SW 1271 (cell line): ENCODE measurements at places on chromosomes 12 and 14.

- no peak for DNase-seq
Measured at GRCh38 chr12:94684416-94685142, 34.2 kb upstream of the TMCC3 start.

DNA sequence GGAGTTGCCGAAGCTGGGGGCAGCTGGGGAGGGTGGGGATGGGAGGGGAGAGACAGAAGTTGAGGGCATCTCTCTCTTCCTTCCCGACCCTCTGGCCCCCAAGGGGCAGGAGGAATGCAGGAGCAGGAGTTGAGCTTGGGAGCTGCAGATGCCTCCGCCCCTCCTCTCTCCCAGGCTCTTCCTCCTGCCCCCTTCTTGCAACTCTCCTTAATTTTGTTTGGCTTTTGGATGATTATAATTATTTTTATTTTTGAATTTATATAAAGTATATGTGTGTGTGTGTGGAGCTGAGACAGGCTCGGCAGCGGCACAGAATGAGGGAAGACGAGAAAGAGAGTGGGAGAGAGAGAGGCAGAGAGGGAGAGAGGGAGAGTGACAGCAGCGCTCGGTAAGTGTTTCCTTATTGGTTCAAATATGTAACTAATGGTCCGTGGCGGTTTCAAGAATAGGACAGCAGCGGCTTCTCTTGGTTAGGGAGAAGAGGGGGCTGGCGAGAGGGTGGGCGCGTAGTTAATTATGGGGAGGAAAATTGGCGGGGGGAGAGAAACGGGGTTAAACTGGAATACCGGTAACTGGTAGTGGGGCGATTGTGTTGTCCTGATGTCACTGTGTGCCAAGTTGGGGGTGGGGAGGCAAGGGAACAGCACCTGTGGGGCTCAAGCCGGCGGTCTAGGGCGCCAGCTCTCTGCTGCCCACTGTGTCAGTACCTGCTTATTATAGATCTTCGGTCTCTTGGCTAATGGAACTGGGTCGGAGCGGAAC is 8.4 kb downstream of the HOXC8 start:
- peak; percentile 86 for DNase-seq

- no peak for DNase-seq
Measured at GRCh38 chr12:2593045-2593444, 201.7 kb upstream of the FKBP4 start.

DNA sequence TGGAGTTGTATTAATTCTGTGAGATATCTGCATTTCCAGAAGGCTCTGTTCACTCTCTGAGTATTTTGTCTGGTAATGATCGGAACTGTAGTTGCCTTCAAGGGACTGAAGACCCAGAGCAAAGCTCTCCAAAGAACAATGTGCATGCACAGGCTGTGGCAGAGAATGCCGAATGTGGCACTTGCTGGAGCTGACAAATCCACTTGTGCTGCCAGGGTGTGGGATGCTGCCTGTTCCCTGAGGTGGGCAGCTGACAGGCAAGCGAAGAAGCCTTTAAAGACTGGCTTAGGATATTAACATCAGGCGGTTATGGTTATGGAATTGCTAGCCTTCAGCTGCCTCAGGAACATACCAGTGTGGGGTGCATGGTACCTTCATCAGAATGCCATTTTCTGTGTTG is 419.9 kb upstream of the ATP2B1 start:
- DNase-seq: no peak

- no peak for DNase-seq
Measured at GRCh38 chr14:37078131-37078530, 94.3 kb downstream of the SLC25A21 start.

- peak; percentile 36 for DNase-seq
Measured at GRCh38 chr14:102071283-102071998, 15.4 kb downstream of the HSP90AA1 start.

- no peak for DNase-seq
Measured at GRCh38 chr14:96145116-96145864, 59.3 kb upstream of the BDKRB2 start.

GRCh38 chr12:32896432-32897280 is at the start of gene PKP2:
Gene PKP2 (minus strand): TSS chr12:32896777. CDS start chr12:32896731, 46 bp downstream.
- DNase-seq: peak; percentile 81

GRCh38 chr12:105783983-105784947 is 354.5 kb downstream of the NUAK1 start:
- DNase-seq: no peak

DNA sequence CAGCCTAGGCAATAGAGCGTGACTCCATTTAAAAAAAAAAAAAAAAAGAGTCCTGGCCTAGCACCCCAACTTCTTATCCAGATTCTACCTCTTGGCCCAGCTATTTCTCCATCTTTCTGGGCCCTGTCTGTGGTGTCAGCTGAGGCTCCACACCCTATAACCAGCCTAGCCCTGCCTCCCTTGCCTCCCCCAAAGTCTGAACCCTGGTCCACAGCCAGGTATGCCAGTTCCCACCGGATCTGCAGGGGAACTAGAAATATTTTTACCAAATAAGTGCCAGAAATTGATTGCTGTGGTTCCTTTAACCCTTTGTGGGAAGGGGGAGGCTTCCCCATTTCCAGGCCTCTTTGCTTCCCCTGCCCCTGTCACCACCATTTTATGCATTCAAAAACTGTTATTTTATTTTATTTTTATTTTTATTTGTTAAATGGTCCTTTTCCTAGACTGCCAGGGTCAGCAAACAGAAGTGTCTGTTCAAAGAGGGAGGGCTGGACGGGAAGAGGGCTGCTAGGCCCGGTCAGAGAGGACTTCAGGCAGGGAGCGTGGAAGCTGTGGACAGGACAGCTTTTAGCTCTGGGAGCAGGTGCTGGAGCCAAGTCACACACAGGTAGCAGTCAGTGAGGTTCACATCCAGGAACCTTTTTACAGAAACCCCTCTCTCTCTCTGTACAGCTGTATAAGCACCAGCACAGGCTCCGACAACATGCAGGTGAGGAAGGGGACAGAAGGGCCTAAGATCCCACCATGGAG is 23.2 kb downstream of the TTC9 start:
- no peak for DNase-seq

GRCh38 chr14:23478109-23478759 is 8.7 kb downstream of the NGDN start:
- DNase-seq: peak; percentile 15

DNA sequence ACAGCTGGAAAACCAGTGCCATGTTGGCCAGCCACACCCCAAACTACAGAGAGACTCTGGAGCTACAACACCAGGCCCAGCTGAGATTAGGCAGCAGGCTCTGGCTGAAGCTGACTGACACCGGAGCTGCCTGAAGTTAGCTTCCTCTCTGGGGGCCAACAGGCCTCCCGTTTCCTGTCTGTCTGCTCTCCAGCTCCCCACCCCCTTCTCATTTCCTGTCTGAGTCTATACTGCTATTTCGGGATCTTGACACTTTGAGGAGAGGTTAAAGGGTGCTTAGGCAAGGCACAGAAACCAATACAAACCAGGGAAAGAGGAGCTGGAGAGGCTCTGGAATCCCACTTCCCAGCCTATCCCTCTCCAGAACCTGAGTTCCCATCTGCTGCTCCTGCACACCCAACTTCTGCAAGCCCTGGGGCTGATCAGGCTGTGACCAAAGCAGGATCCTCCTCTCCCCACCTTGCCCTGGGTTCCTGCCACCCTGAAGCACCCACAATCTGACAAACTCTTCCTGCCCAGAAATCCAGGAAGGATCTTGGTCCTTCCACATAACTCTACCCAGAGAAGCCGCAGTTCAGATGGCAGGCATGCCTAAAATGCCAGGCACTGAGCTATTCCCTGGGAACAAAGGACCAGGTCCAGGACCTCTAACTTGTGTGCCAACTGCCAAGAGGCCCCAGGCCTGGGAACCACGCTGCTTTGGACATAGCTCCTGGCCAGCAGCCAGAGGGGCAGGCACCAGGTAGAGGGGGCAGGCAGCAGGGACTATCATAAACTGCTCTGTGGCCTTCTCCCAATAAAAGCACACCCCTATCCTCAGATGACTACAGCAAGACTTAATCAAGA is 39.9 kb downstream of the PRPF40B start:
- DNase-seq: peak; percentile 82

DNA sequence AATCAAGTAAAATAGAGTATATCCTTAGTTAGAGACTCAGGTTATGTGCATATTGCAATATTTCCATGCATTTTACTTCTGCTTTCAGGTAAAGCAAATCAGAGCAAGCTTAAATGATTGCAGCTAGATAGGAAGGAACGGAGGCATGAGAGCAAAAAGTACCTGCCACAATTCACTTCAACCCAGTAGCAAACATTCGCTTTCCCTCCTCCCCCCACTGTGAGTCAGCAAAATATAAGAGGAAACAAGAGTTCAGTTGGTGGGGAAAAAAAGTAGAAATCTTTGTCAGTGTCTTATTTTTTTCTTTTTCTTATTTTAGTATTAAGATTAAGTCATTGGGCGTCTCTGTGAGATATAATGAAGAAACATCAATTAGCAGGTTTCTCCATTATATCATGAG is 475.4 kb downstream of the NPAS3 start:
- no peak for DNase-seq

GRCh38 chr12:13099066-13099843 is 4.2 kb downstream of the GSG1 start:
- no peak for DNase-seq

DNA sequence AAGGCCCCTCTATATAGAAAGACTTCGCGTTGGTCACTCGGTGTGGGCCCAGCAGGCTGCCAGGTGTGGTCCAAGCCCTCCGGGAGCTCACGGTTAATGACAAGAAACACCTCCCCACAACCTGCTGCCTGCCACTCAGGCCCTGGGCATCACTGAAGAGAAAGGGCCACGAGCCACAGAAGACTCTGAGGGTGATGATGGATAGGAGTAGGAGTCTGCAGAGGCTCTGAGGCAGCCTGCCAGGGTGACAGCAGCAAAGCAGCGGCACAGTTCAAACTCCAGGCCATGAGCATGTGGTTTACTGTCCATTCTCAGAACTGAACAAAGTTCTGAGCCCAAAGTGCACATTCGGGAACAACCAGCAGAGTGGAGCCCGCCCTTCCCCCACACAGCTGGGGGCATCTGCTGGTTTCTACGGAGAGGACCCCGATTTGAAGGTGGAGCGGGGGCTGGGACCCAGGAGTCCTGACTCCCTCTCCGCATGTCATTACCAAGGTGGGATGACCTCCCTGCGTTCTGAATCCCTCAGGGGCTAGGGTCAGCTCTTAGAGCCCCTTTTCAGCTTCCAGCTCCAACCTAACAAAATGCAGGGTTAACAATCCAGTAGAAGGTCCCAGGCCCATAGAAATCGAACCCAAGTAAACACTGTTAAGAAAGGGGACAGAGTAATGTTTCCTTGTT is 65.8 kb downstream of the VWF start:
- no peak for DNase-seq

DNA sequence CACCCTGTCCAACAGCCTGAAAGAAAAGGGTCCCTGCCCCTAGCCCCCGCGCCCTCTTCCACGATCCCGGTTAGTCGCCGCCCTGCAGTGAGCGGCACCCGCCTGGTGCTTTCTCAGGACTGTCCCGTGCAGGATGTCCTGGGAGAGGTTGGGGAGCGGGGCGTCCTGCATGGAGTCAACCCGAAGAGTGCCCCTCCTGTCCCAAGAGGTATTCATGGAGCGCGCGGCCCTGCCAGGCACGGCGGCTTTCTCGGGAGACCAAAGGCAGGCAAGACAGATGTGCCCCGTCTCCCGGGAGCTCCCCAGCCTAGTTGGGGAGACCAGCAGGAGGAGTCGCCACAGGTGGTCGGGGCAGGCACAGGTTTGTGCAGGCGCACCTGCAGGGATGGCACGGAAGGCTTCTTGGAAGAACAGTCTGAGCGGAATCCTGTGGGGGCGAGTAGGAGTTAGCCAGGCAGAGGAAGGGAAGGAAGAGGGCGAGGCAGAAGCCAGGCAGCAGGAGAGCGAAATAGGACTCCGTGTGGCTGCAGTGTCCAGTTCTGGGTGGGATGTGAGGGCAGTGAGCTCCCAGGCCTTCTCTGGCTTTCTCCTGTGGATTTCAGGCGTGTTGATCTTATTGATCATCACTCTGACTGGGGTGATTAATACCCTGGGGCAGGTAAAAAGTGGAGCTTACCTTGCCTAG is 723 bp downstream of the SIVA1 start:
- DNase-seq: no peak

DNA sequence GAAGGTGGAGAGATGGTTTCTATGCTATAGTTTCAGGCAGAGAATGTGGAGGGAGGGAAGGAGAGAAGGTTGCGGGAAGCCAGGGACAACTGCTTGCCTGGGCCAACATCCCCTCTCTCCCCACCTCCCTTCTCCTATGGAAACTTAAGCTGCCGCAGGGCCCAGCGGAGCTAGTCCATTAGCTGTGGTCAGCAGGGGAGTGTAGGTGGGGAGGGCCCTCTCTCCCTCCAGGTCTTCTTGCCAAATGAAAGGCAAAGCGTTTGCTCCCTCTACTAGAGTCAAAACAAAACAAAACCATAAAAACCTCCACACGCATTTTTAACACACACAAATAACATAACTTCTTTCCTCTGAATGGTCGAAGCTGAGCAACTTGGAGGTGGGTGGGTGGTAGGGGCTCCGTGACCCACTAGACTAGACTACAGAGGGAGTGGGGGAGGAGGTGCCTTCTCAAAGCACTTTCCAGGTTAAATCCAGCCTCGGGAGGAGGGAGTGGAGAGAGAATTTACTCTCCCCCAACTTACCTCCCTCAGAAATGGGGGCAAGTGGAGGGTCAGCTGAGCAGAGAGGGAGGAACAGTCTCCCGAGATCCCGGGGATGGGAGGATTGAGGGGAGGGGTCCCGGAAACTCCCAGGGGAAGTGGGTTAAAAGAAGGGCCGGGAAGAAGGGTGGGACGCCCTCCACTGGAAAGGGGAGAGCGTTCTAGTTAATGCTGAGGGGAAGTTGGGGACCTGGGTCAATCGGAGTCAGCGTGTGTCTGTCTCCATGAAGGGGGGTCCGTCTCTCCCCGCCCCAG is 4.6 kb upstream of the CACNB3 start:
- DNase-seq: no peak

DNA sequence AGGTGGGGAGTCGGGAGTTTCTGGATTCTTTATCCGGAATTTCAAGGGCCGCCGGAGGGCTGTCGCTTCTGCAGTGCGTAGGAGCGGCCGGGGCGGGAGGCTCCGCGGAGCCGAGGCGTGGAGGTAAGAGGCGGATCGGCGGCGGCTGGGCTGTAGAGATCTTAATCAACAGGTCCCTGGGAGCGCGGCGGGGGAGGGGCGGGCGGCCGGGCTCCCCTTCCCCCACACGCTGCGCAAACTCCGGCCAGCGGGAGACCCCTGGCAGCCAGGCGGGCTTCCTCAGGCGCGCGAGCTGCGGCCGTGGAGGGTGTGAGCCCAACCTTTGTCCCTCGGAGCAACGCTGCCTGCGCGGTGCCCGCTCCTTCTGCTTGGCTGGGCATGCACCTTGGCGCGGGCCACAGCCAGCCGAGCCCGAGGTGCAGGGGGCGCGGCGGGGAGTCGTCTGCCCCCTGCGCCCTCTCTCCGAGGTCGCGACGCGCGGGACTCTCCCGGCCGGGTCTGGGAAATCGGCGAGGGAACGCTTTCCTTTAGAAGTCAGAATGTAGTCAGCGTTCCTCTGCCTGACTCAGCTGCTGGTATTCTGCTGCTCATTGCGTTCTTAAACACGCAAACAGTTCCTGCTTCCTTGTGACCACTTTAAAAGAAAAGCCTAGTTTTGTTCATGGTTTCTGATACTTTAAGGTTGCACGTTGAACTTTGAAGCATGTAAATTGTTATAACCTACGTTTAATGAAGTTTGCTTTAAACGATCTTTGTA is at the start of gene PALS1:
Gene PALS1, plus strand, starts transcription at position 25 of the 757 bp plus-strand sequence. CDS start 37,736 bp downstream, outside the sequence.
- peak; percentile 77 for DNase-seq
